ENCODE measurements at places on chromosomes 12 and 14. TPM values are rescaled to one million over a fixed set of nuclear protein-coding genes. Genes with fewer than 3 reads are reported as not detected.

The MGP gene
- not detected for total RNA-seq

The TMTC1 gene
- 4.4 TPM for total RNA-seq

The HSPB8 gene
- 0.13 TPM for total RNA-seq

The SLC17A8 gene
- not detected for total RNA-seq

- H3K27me3 ChIP-seq: no peaks in the 10 kb centered on the region
- H3K4me1 ChIP-seq: peaks cover 14% of the 10 kb centered on the region
- no peaks in the 10 kb centered on the region for H3K36me3 ChIP-seq
- H3K27ac ChIP-seq: no peak overlapping the region
These were observed 77.7 kb downstream of the SEC23A start for GRCh38 chr14:39025250-39025809.

- H3K4me1 ChIP-seq: peaks cover 29% of the 10 kb centered on the region
- H3K36me3 ChIP-seq: no peaks in the 10 kb centered on the region
- H3K27ac ChIP-seq: no peak overlapping the region
- H3K4me3 ChIP-seq: no peak overlapping the region
- no peaks in the 10 kb centered on the region for H3K27me3 ChIP-seq
These were observed 8.9 kb downstream of the MAP4K5 start for GRCh38 chr14:50523271-50524041.

GRCh38 chr12:46451276-46452021, 78.9 kb upstream of the SLC38A2 start:
- H3K27ac ChIP-seq: peak overlapping the region; percentile 25
- H3K4me1 ChIP-seq: peaks cover 63% of the 10 kb centered on the region
- H3K27me3 ChIP-seq: no peaks in the 10 kb centered on the region
- no peak overlapping the region for H3K4me3 ChIP-seq

- no peaks in the 10 kb centered on the region for H3K4me1 ChIP-seq
- H3K4me3 ChIP-seq: no peak overlapping the region
- no peak overlapping the region for H3K27ac ChIP-seq
- no peaks in the 10 kb centered on the region for H3K27me3 ChIP-seq
- DNase-seq: no peak
- H3K36me3 ChIP-seq: no peaks in the 10 kb centered on the region
These were observed 29.4 kb upstream of the BCL7A start for GRCh38 chr12:121992059-121992879.

DNA sequence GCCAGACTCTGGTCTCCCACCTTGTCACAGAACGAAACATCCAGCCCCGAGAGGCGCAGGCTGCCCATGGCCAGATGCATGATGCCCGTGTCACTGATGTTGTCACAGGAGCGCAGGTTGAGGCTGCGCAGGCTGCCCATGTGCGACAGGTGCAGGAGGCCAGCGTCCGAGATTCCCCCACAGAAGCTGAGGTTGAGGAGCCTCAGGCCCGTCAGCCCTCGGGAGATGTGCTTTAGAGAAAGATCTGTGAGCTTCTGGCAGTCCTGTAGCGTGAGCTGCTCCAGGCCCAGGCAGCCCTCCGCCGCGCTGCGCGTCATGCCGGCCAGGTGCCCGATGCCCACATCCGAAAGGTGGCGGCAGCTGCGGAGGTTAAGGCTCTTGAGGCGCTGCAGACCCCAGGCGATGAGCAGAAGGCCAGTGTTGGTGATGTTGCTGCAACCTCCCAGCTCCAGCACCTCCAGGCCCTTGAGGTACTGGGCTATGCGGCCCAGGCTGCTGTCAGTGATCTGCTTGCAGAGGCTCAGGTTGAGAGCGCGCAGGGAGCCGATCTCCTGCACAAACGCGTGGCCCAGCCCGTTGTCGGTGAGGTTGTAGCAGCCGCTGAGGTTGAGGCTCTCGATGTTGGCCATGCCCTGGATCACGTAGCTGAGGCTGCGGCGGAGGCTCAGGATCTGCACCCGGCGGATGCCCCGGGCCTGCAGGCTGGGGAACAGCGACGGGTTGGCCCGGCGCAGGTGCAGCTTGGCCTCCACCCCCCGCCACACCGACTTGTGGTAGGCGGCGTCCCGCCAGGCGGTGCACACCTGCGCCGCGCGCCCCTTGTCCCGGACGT, 991 bp downstream of the FBXL14 start:
- H3K27ac ChIP-seq: peak overlapping the region; percentile 28
- H3K4me3 ChIP-seq: peak overlapping the region; percentile 80
- H3K4me1 ChIP-seq: peaks cover 28% of the 10 kb centered on the region
- no peaks in the 10 kb centered on the region for H3K27me3 ChIP-seq
- H3K36me3 ChIP-seq: no peaks in the 10 kb centered on the region

DNA sequence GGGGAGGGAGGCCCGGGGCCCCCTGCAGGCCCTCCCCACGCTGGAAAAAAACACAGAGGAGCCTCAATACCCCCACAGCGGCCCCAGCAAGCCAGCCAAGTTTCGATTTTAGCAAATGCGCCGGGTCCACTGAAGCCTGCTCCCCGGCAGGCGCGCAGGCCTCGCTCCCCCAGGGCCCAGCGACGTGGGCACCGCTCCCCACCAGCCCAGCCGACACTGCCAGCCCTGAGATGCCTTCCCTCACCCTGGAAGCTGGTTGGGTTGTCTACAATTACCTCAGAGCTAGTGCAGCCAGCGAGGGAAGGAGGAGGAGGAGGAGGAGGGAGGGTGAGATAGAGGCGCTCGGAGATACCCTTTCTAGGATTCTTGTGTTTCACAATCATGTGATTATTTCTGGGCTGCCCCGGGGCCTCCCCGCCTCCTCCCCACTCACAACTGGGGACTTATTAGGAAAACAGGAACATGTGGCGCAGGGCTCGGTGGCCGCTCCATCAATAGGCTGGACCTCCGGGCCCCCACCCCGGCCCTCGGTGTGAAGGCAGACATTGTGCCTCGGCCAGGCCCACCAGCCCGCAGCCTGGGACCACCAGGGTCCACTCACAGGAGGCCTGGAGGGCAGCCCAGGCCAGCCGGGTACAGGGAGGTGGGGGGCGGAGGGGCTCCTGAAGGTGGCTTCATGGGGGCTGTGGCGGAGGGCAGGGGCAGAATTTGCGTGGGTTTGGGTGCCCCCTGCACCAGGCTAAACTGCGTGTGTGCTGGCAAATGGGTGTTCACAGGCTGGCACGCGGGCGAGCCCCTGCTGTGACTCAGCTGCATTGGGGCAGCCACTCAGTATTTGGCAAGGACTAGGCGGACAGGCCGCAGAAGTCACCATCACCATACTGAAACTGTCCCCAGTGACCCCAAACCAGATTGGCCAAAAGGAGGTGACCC, 109.9 kb downstream of the NCOR2 start:
- H3K36me3 ChIP-seq: peaks cover 32% of the 10 kb centered on the region
- peak overlapping the region; percentile 26 for H3K4me3 ChIP-seq
- H3K27me3 ChIP-seq: no peaks in the 10 kb centered on the region
- H3K4me1 ChIP-seq: peaks cover 59% of the 10 kb centered on the region

GRCh38 chr12:75086091-75087038, 123.3 kb downstream of the KCNC2 start:
- H3K36me3 ChIP-seq: no peaks in the 10 kb centered on the region

GRCh38 chr12:56679883-56680575, 8.1 kb downstream of the PTGES3 start:
- H3K36me3 ChIP-seq: peaks cover 37% of the 10 kb centered on the region
- peaks cover 5% of the 10 kb centered on the region for H3K4me1 ChIP-seq
- no peaks in the 10 kb centered on the region for H3K27me3 ChIP-seq

DNA sequence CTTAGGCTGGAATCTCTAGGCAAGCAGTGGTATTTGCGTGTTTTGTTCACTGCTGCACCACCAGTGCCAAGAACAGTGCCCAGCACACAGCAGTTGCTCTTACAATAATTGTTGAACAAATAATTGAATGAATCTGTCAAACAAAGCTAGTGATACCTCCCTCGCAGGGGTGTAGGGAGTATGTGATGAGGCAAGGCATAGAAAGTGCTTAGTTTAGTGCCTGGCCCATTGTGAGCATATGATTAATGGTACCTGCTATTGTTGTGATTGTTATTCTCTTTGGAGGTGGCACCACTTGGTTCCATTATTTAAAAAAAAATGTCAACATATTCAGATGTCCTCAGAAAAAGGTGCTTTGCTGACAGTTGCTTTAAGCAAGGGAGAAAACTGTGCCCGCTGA, 210.1 kb upstream of the TBX3 start:
- no peak for DNase-seq
- no peak overlapping the region for H3K27ac ChIP-seq
- no peaks in the 10 kb centered on the region for H3K27me3 ChIP-seq
- H3K36me3 ChIP-seq: no peaks in the 10 kb centered on the region
- H3K4me1 ChIP-seq: no peaks in the 10 kb centered on the region

DNA sequence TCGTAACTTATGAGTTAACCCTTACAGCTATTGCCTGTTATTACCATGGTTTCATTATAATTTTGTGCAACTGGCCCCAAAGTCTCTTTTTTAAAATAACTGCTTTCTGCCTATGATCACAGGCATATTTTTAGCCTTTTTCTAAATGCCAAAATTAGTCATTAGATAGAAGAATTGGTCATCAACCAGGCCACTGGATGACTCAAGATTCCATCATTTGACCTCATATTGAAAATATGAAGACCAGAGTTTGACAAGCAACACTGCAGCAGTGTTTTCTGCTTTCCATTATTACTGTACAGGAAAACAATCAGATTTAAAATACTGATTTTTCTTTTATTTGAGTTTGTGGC, 54.7 kb upstream of the OTOGL start:
- H3K27ac ChIP-seq: no peak overlapping the region
- no peak overlapping the region for H3K4me3 ChIP-seq
- no peak for DNase-seq
- no peaks in the 10 kb centered on the region for H3K27me3 ChIP-seq

DNA sequence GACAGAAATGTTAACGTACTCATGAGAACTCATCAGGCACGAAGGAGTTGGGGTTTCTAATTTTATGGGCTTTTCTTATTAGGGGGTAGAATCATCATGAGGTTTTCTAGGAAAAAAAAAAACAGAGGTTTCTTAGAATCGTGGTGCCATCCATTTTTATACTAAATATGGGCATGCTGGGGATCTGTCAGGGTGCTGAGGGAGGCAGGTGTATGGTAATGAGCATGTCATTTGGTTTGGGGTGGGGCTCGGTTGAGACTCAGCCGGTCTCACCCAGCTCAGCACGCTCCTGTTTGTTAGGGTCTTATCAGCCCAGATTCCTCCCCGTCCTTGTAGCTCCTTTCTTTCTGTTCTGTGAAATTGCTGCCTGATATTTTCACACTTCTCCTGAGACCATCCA, 98.2 kb downstream of the DICER1 start:
- no peak overlapping the region for H3K27ac ChIP-seq
- no peak overlapping the region for H3K4me3 ChIP-seq
- no peaks in the 10 kb centered on the region for H3K36me3 ChIP-seq
- no peaks in the 10 kb centered on the region for H3K4me1 ChIP-seq
- DNase-seq: no peak
- no peaks in the 10 kb centered on the region for H3K27me3 ChIP-seq
